Temporal lobe (tissue), 4 donors: ENCODE measurements at places on chromosomes 3 and 15. TPM values are rescaled to one million over a fixed set of nuclear protein-coding genes. Genes with fewer than 3 reads are reported as not detected.

CCR9 gene
- not detected for total RNA-seq

TBL1XR1 gene
- 187 TPM for total RNA-seq

LRRC34 gene
- total RNA-seq, result 7.1 TPM

MUC20 gene
- total RNA-seq, result 2.5 TPM

DPPA2 gene
- not detected for total RNA-seq
